ENCODE measurements at places on chromosomes 1 and 21.
A peak's percentile ranks its signal among the peaks of the same experiment; 100 is the strongest.

GRCh38 chr21:42781971-42782722, 97.2 kb downstream of the WDR4 start:
- DNase-seq: no peak

GRCh38 chr1:209805341-209805781, 581 bp downstream of the IRF6 start:
- no peak for DNase-seq

DNA sequence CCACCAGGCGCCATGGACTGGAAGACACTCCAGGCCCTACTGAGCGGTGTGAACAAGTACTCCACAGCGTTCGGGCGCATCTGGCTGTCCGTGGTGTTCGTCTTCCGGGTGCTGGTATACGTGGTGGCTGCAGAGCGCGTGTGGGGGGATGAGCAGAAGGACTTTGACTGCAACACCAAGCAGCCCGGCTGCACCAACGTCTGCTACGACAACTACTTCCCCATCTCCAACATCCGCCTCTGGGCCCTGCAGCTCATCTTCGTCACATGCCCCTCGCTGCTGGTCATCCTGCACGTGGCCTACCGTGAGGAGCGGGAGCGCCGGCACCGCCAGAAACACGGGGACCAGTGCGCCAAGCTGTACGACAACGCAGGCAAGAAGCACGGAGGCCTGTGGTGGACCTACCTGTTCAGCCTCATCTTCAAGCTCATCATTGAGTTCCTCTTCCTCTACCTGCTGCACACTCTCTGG, 3.8 kb downstream of the GJB3 start:
- no peak for DNase-seq

DNA sequence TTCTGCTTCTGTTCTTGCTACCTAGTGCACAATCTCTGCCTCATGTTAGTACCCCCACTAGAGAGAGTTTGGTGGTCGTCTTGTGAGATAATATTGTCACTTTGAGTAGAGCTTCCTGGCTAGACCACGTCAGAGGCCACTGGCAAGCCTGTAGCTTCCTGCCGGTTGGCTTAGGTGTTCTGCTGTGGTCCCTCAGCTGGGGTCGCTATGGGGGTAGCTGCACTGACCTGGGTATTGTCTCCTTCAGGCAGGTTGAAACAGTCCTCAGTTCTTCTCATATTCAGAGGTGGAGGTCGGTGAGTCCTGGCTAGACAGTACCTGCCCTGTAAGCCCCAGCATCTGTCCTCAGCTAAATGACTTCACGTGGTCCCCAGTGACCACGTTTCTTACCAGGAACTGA, 86.2 kb downstream of the C1orf94 start:
- no peak for DNase-seq

GRCh38 chr1:207959141-207959825, 48.4 kb upstream of the CD34 start:
- peak; percentile 45 for DNase-seq

- DNase-seq: no peak
Observed at GRCh38 chr1:54885237-54885679, 1.7 kb downstream of the DHCR24 start.
